T-helper 2 cell treated with Interferon-gamma antibody and Interleukin-4, amounts not matched to agents 100 ng/mL and 5 ng/mL, for 36 hours (primary cell): ENCODE measurements at places on chromosomes 13 and 19. TPM values are rescaled to one million over a fixed set of nuclear protein-coding genes. Genes with fewer than 3 reads are reported as not detected.

KCTD12 gene
- 9.5 and 10.3 TPM in 2 replicates for total RNA-seq

CYP2A6 gene
- total RNA-seq, result not detected in 2 replicates

CAPN12 gene
- total RNA-seq, result 4.4 and 5.3 TPM in 2 replicates

TTC9B gene
- not detected in 2 replicates for total RNA-seq

CALR3 gene
- 0.18 TPM in 1 of 2 replicates, not detected in the other for total RNA-seq

FXYD1 gene
- total RNA-seq, result 0.23 and 0.70 TPM in 2 replicates

NR2C2AP gene
- total RNA-seq, result 43.9 and 45.9 TPM in 2 replicates

PNMA8B gene
- total RNA-seq, result not detected in 2 replicates

ADAT3 gene
- total RNA-seq, result 11.0 and 11.5 TPM in 2 replicates

MATK gene
- 16.4 and 18.8 TPM in 2 replicates for total RNA-seq

LHB gene
- not detected in 2 replicates for total RNA-seq

RUBCNL gene
- total RNA-seq, result 0.23 and 0.57 TPM in 2 replicates

IL4I1 gene
- 1.9 and 2.1 TPM in 2 replicates for total RNA-seq

TNFRSF19 gene
- total RNA-seq, result 0.27 and 0.34 TPM in 2 replicates

PSPN gene
- total RNA-seq, result 1.9 and 2.1 TPM in 2 replicates

ZNF726 gene
- total RNA-seq, result 10.2 and 11.0 TPM in 2 replicates

B3GNT8 gene
- total RNA-seq, result 2.4 and 2.8 TPM in 2 replicates

HSH2D gene
- 48.0 and 50.0 TPM in 2 replicates for total RNA-seq

ZNF555 gene
- 0.70 and 1.2 TPM in 2 replicates for total RNA-seq

CD209 gene
- total RNA-seq, result not detected in 2 replicates

FBXO17 gene
- not detected in 2 replicates for total RNA-seq

TRPM4 gene
- 0.43 and 1.1 TPM in 2 replicates for total RNA-seq

LILRA5 gene
- not detected in 2 replicates for total RNA-seq

FREM2 gene
- 0.02 TPM in 2 replicates for total RNA-seq

RNF225 gene
- total RNA-seq, result 0.27 and 0.61 TPM in 2 replicates

ZNF534 gene
- not detected in 2 replicates for total RNA-seq

DPF1 gene
- total RNA-seq, result 1.2 and 1.6 TPM in 2 replicates

GRK1 gene
- 0.05 TPM in 1 of 2 replicates, not detected in the other for total RNA-seq

SYT5 gene
- not detected in 2 replicates for total RNA-seq

CLEC17A gene
- total RNA-seq, result not detected in 2 replicates

C13orf42 gene
- not detected in 2 replicates for total RNA-seq

OR7D4 gene
- total RNA-seq, result not detected in 2 replicates

RTBDN gene
- not detected in 2 replicates for total RNA-seq

FKRP gene
- 19.5 and 20.6 TPM in 2 replicates for total RNA-seq

SLAIN1 gene
- 34.2 and 37.3 TPM in 2 replicates for total RNA-seq

ZNF560 gene
- not detected in 2 replicates for total RNA-seq

AP1M2 gene
- not detected in 2 replicates for total RNA-seq

SBNO2 gene
- 63.2 and 67.2 TPM in 2 replicates for total RNA-seq

ZNF221 gene
- total RNA-seq, result 0.75 and 0.77 TPM in 2 replicates
